ENCODE measurements at places on chromosomes 5 and 9.

DNA sequence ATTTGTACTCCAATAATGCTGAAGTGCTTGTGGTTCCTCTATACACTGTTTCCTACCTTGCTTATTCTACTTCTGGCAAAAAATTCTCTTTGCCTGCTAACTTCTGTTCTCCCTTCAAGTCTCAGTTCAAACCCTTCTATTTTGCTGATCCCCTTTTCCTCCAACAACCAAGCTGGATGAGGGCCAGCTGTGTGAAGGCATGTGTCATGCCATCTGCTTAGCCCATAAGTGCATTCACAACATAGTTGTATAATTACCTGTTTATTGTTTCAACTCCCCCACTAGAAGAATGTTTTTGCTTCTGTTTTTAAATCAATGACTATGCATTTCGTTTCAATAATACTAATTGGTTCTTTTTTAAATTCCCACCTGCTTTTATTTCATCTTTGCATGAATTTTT lies 1951.4 kb upstream of the WWC1 start:
- no peaks in the 10 kb centered on the region for H3K36me3 ChIP-seq
- H3K27me3 ChIP-seq: no peaks in the 10 kb centered on the region
- no peak overlapping the region for H3K4me3 ChIP-seq
- no peak for ATAC-seq
- no peak overlapping the region for H3K27ac ChIP-seq
- H3K4me1 ChIP-seq: no peaks in the 10 kb centered on the region

DNA sequence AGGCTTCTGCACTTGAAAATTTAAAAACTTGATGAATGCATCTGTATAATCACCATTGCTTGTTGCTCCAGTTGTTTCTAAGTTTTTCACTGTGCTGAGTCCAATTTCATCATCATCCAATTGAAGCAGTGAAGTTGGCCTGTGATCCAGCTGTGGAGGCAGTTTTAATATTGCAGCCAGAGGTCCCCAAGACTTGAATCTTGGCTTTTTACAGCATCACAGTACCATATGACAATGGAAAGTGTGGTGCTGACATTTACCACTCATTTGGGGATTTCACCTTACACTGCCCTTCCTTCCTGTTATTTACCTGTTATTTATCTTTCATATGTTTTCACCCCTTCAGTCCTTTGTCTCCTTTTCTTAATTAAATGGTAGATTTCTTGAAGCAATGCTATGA lies 76.2 kb upstream of the SPIN1 start:
- H3K36me3 ChIP-seq: no peaks in the 10 kb centered on the region
- no peak overlapping the region for H3K4me3 ChIP-seq
- peak; percentile 64 for ATAC-seq
- peak overlapping the region; percentile 3 for H3K27ac ChIP-seq
- no peaks in the 10 kb centered on the region for H3K4me1 ChIP-seq
- peaks cover 40% of the 10 kb centered on the region for H3K27me3 ChIP-seq

DNA sequence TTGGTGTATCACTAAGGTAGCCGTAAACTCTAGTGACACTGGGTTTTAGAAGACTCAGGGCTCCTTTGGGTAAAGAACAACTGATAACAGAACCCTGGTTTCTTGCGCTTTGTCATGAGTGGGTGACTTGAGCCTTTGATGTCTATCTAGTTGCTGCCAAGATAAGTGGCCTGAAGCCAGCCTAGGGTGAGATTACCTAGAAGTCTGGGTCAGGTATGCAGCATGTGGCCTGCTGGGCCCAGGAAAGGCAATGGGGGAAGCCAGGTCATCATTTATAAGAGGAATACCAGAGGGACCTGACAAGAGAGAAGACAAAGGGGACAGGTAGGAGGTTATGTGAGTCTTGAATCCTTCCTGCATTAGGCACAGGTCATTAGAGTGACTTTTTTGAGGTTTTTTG lies 23.2 kb upstream of the GARNL3 start:
- no peak overlapping the region for H3K27ac ChIP-seq
- no peak overlapping the region for H3K4me3 ChIP-seq
- no peaks in the 10 kb centered on the region for H3K27me3 ChIP-seq
- peaks cover 16% of the 10 kb centered on the region for H3K4me1 ChIP-seq

- no peak overlapping the region for H3K4me3 ChIP-seq
- H3K36me3 ChIP-seq: no peaks in the 10 kb centered on the region
- no peaks in the 10 kb centered on the region for H3K27me3 ChIP-seq
- no peaks in the 10 kb centered on the region for H3K4me1 ChIP-seq
These were observed 22.1 kb upstream of the RARS1 start for GRCh38 chr5:168464214-168464613.

- H3K27me3 ChIP-seq: peaks cover 17% of the 10 kb centered on the region
- ATAC-seq: no peak
- no peak overlapping the region for H3K27ac ChIP-seq
- no peak overlapping the region for H3K4me3 ChIP-seq
- H3K4me1 ChIP-seq: peaks cover 8% of the 10 kb centered on the region
These were observed 10.9 kb downstream of the HK3 start for GRCh38 chr5:176888016-176888864.

DNA sequence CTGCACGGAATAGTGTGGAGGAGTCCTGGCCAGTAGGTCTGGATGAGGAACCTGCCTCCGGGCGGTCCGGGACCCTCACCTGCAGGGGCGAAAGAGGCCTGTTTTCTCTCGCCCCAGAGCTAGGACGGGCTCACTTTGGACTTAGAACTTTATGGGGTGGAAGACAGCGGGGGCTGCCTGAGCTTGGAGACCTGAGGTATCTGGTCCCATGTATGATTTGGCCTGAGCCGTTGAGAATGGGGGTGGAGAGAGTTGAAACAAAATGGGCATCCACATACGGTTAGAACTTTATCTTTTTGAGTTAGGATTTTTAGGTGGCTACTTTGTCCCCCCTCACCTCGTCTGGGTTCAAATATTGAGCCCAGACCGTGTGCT lies 681 bp upstream of the ETF1 start:
- ATAC-seq: peak; percentile 77
- peak overlapping the region; percentile 97 for H3K4me3 ChIP-seq
- H3K4me1 ChIP-seq: peaks cover 84% of the 10 kb centered on the region

DNA sequence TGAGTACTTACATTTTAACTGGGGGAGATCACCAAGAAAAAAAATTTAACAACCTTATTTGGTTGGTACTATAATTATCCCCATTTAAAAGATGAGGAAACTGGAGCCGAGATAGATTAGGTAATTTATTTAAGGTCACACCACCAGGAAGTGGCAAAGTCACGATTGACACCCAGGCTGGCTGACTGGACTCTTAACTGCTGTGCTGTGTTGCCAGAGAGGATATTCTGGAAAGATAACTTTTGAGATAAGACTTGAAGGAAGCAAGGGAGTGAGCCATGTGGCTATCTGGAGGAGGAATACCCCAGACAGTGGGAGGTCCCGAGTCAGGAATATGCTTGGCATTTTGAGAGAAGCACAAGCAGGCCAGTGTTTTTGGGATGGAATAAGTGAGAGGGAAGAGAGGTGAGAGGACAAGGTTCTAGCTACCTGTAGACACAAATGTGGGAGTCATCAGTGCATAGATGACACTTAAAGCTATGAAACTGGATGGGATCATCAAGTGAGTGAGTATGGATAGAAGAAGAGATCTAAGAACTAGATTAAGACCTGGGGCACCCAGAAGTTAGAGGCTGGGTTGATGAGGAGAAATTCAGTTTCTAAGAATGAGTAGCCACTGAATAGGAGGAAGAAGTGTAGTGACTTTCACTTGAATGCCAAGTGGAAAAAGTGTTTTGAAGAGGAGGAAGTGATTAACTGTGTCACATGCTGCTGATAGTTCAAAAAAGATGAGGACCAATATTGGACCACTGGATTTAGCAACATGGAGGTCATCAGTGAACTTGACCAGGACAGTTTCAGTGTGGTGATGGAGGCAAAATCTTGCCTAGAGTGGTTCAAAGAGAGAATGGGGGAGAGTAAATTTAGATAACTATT lies 25.6 kb downstream of the PDE8B start:
- no peak overlapping the region for H3K4me3 ChIP-seq
- H3K27ac ChIP-seq: no peak overlapping the region
- H3K4me1 ChIP-seq: peaks cover 5% of the 10 kb centered on the region
- no peak for ATAC-seq
- H3K27me3 ChIP-seq: no peaks in the 10 kb centered on the region

DNA sequence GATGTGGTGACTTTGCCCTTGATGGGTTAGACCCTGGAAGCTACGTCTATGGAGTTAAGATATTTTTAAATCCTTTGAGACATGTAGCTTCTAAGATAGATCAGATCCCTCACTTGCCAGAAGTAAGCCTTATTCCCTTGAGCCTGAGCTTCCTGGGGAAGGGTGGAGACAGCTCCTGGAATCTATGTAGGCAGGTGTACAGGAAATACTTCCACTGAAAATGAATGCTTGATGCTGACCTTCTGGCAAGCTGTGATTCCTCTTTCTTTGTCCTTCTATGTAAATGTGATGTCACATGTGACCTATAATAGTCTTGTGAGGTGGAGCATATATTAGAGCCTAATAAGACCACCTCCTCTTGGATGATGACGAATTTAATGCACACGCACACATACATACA lies 1152.0 kb upstream of the ACO1 start:
- no peak overlapping the region for H3K4me3 ChIP-seq
- H3K27ac ChIP-seq: no peak overlapping the region
- no peaks in the 10 kb centered on the region for H3K4me1 ChIP-seq
- ATAC-seq: no peak

DNA sequence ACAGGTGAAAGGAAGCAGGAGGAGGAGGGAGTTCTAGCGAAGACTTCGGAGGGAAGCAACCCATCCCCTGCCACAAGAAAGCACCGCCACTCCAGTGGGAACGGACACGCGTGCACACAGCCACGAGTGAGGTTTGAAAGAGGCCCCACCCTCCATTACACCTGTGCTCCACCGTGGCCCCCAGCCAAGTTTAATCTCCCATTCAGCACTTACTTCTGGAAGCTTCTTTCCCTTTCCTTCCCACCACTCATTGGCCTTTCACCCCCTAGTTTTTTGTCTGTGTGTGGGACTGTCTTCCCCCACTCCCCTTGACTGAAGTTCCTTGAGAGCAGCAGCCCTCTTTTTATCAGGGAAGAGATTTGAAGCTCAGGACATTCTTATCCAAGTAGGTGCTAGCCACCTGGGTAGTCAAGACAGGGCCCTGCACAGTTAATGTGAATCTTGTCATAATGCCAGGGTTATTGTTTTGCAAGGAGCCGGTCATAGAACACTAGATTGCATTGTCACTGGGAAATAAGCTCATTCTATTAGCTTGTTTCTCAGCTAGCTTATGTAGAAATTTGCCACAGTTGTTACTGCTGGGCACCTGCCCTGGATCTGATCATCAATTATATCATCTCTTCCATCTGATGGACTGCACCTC lies 256.0 kb downstream of the DOCK8 start:
- no peaks in the 10 kb centered on the region for H3K27me3 ChIP-seq
- H3K4me1 ChIP-seq: peaks cover 34% of the 10 kb centered on the region
- peak overlapping the region; percentile 97 for H3K27ac ChIP-seq
- peaks cover 16% of the 10 kb centered on the region for H3K36me3 ChIP-seq

DNA sequence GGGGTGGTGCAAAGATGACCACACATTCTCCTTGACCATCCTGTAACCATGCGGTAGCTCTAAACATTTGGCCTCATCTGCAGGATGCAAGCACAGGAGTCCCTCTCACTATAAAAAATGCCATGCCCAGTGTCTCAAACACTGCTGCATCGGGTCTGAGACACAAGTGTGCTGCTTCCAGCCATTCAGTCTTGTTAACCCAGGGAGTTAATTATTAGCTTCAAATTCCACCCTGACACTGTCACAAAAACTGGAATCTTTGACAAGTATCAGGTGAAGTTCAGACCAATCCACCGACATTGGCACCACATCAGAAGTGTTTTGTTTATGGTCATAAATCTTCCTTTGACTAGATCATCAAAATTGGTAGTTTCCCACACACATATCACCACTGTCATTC lies 119.1 kb upstream of the RASEF start:
- no peak for ATAC-seq
- H3K4me1 ChIP-seq: no peaks in the 10 kb centered on the region
- H3K27me3 ChIP-seq: no peaks in the 10 kb centered on the region
- no peak overlapping the region for H3K27ac ChIP-seq
- no peaks in the 10 kb centered on the region for H3K36me3 ChIP-seq

- no peak for ATAC-seq
- H3K27ac ChIP-seq: no peak overlapping the region
- peaks cover 6% of the 10 kb centered on the region for H3K36me3 ChIP-seq
These were observed 3.4 kb downstream of the SMIM3 start for GRCh38 chr5:150781706-150782614.

DNA sequence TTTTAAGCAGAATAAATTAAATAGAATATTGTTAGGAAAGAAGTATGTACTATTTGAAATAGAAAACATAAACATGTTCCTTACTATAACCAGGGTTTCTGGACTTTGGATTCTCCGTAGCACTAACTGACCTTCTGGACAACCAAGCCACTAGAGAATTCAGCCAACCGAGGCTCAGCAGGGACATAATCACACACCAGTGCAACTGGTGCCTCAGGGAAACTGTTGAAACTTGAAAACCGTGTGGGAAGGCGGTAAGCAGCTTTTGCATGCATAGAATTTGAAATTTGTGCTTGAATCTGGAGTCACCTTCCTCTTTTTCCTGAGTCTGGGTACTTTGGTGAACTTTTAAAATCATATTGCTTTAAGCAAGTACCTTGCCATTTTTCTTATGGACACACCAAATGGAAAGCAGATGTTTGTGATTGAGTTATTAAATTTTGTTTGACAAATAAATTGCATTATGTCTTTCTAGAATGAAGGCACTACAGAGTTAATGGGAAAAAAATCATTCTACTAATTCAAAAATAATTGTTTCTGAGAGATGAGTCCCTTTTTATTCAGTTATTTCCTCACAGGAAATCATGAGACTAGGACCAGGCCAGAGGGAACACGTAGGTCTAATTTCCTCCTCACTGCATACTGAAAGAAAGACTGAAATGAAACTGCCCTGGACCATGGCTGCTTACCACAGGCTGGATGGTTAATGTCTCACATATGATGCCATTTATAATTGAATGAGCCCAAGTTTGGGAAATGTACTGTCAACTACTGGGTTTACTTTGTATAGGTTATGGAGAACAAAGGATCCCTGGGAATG lies 20.6 kb upstream of the SCAMP1 start:
- no peak for ATAC-seq
- H3K4me3 ChIP-seq: no peak overlapping the region
- H3K27ac ChIP-seq: no peak overlapping the region
- H3K4me1 ChIP-seq: no peaks in the 10 kb centered on the region
- H3K27me3 ChIP-seq: peaks cover 9% of the 10 kb centered on the region

DNA sequence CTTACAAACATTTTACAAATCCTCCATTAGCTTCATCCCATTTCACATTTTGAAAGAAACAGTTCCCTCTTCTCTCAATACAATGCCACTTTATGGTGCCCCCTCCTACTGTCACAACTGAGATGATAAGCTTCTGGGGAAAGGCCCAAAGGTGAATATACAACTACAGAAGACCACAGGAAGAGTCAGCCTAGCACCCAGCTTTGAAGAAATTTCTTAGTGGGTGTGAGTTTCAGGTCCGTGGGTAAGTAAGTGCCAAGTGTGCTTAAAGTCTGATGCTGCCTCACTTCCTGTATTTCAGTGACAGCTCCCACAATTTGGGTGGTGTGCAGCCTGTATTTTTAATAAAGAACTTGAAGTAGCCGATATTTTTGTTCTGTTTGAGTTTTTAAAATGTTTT lies 68.1 kb downstream of the ARHGEF28 start:
- H3K4me3 ChIP-seq: no peak overlapping the region
- H3K27me3 ChIP-seq: peaks cover 49% of the 10 kb centered on the region
- no peaks in the 10 kb centered on the region for H3K36me3 ChIP-seq
- H3K4me1 ChIP-seq: no peaks in the 10 kb centered on the region
- no peak overlapping the region for H3K27ac ChIP-seq

- H3K36me3 ChIP-seq: no peaks in the 10 kb centered on the region
- H3K27me3 ChIP-seq: peaks cover 8% of the 10 kb centered on the region
- H3K4me3 ChIP-seq: no peak overlapping the region
- H3K27ac ChIP-seq: no peak overlapping the region
- no peaks in the 10 kb centered on the region for H3K4me1 ChIP-seq
These were observed 44.1 kb upstream of the FOXE1 start for GRCh38 chr9:97808972-97809371.

GRCh38 chr5:91052977-91053740 lies 330.0 kb downstream of the ARRDC3 start:
- no peaks in the 10 kb centered on the region for H3K4me1 ChIP-seq
- no peaks in the 10 kb centered on the region for H3K27me3 ChIP-seq
- H3K4me3 ChIP-seq: no peak overlapping the region

All from stimulated activated memory B cell treated with anti-CD40 and anti-IgM and Interleukin-4, amounts not matched to agents 10 μg/mL and 1 μg/mL and 100 μg/mL, for 72 hours (primary cell).